ENCODE measurements at places on chromosomes 2 and 18.

GRCh38 chr2:60294901-60295635, 258.4 kb downstream of the BCL11A start:
- DNase-seq = no peak

DNA sequence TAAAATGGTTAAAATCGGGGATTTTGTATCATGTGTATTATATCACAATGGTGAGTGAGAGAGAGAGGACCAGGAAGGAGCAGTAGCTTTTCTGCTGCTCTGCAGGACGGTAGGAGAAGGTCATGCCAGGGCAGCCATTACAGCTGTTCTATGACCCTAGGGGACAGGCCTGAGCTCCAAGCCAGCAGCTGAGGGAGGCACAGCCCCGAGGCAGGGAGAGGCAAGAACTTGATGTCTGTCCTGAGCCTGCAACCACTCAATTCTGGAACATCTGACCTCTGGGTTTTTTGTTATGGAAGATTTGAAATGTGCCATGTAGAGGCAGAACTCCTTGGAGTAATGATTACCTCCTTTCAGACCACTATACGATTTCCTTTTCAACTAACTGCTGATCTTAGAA, 135.8 kb upstream of the SH3BP4 start:
- DNase-seq = no peak

DNA sequence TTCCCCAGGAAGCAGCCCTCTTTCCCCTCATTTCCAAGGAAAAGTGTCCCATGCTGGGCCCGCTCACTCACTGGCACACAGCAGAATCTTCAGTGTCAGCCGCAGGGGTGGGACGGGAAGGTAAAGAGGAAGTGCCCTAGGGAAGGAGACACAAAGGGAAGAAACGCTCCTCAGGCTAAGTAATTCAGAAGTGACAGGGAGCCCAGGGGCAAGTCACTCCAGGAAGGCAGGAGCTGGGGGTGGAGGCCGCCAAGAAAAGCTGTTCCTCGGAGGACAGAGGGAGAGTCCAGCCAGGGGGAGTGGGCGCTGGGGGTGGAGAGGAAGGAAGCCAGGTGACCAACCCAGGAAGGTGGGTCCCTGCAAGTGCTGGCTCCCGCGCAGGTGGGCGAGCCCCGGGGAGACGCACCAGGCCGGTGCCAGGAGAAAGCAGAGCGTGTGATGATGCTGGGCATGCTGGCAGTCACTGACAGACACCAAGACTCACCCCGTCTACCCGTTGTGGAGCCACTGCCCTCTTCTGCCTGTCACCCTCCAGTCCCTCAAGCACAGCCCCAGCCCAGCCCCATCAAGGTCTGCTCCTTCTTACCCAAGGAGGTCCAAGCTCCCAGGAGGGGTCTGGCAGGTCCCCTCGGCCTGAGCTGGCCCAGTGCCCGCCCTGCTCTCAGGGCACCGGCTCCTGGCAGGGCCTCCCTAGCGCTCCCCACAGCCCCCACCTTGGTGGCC, 21.7 kb downstream of the HDAC4 start:
- DNase-seq = no peak

DNA sequence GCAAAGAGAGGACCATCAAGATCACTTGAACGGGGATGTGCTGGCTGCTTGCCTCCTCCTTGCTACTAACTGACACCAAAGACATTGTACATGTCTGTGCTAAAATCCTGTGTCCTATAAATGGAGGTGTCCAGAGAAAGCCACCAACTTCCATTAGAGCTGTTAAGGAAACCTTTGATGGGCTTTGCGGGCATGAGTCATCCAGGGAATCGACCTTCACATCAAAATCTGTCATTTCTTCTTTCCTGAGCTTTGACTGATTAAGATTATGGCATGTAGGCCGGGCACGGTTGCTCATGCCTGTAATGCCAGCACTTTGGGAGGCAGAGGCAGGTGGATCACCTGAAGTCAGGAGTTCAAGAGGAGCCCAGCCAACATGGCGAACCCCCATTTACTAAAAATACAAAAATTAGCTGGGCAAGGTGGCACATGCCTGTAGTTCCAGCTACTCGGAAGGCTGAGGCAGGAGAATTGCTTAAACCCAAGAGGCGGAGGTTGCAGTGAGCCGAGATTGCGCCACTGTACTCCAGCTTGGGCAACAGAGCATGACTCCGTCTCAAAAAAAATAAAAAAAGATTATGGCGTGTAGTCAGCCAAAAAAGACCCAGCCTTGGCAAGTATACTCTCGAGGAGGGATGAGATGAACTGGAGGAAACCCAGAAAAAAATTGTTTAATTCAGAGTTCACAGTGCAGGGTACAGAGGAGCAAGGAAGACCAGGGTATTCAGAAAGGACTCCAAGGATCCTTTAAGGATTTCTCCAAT, 115.8 kb downstream of the CABLES1 start:
- no peak for DNase-seq

GRCh38 chr2:54560146-54560881, 104.2 kb downstream of the SPTBN1 start:
- no peak for DNase-seq

DNA sequence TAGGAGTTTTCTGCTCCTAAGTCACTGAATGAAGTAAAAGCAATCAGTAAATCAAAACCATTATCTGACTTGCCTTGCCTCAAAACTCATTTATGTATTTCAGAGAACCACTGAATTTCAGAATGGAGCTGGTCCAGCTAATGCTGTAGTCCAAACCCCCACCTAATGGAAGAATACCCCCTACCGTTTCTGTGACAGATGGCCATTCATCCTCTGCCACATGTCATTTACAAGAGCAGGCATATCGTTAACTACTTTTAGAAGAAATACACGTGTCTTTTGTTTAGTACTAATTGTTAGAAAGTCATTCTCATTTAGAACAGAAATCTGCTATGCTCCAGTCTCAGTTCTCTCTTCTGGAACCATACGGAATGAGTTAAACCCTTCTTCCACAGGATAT, 12.8 kb upstream of the GALNT5 start:
- no peak for DNase-seq

- DNase-seq = no peak
Measured at GRCh38 chr18:26432651-26433424, 115.5 kb downstream of the KCTD1 start.

DNA sequence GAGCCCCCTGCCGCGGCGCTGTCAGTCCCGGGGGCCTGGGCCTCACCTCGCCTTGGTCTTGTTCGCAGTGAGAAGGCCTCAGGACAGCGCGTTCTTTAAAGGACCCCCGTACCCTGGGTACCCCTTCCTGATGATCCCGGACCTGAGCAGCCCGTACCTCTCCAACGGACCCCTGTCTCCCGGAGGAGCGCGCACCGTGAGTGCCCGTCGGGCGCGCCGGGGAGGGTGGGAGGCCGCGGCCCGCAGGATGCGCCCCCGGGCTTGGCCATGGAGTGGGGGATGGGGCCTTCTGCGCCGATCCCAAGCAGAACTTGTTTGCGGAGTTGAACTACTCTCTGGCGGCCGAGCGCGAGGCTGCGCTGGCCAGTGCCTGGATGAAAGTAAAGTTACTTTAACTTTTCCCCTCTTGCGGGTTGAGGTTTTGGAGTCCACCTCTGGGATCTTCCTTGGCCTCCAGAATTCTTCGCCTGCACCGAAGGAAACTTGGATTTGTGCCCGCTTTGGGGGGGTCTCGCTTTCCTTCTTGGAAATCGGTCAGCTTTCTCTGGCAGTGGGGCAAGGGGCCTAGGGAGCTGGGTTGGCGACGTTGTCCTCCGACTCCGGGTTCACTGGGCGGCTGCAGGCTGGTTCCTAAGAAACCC, 1.2 kb downstream of the TCF7L1 start:
- DNase-seq = no peak

GRCh38 chr18:25233528-25234321, 118.2 kb downstream of the ZNF521 start:
- DNase-seq = no peak

- DNase-seq = no peak
Measured at GRCh38 chr2:196249860-196250259, 78.5 kb upstream of the STK17B start.

- no peak for DNase-seq
Measured at GRCh38 chr2:150526827-150527226, 39.4 kb upstream of the RND3 start.

GRCh38 chr18:70085641-70086040, 119.8 kb downstream of the RTTN start:
- no peak for DNase-seq

- no peak for DNase-seq
Measured at GRCh38 chr2:240201866-240202265, 61.4 kb upstream of the OTOS start.

DNA sequence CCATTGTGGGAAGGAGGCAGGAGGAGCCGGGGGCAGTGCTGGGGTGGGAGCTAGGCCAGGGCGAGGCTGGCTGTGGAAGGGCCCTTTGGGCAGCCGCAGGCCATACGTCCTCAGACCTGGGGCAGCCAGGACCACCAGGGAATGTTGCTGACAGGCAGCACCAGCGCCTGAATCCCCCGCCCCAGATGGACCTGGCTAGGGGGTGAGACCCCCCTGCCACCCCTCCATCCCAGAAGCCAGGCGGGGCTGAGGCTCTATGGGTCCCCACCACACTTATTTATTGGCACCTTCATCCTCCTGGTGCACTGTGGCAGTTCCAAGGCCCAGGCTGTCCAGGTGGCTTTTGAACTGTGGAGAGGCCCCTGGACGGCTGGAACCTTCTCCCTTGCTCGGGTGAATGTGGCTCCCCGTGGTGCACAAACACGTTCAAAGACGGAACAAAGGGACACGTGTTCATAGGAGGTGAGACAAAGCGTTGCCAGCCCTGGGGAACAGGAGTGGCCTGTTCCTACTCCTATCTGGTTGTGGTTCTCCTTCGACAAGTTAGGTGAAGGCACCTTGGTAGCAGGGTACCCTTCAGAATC, 35.1 kb downstream of the RAMP1 start:
- no peak for DNase-seq

GRCh38 chr2:189466656-189467055, 25.4 kb downstream of the WDR75 start:
- DNase-seq = no peak

- no peak for DNase-seq
Measured at GRCh38 chr18:36372903-36373311, 75.4 kb downstream of the FHOD3 start.

- DNase-seq = no peak
Measured at GRCh38 chr2:200443916-200444315, 66.0 kb downstream of the KCTD18 start.

- DNase-seq = no peak
Measured at GRCh38 chr18:3747176-3747973, 297.4 kb downstream of the TGIF1 start.

DNA sequence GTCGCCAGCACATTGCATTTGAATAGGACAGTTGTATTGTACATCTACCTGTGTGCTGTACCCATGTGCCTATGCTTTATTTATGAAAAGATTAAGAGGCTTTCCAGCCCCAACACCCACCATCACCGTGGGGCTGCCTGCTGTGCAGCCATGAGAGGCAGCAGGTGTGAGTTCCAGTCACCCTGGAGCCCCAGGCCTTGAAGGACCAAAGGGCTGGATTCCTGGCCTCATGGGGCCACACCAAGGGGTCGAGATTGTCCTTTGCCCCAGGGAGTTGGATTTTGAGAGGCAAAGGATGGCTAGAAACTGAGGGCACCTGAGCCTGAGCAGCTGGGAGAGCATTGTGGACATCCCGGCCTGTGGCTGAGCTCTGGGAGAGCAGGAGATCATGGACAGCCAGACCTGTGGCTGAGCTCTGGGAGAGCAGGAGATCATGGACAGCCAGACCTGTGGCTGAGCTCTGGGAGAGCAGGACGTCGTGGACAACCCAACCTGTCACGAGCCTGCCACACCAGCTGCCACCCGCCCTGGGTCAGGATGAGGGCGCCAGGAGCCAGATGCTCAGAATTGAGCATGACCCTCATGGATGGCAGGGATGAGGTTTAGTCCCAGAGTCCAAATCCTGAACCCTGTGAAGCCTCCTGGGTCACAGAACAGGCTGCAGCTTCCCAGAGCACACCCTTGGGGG, 182.5 kb upstream of the RAB6C start:
- DNase-seq = no peak

DNA sequence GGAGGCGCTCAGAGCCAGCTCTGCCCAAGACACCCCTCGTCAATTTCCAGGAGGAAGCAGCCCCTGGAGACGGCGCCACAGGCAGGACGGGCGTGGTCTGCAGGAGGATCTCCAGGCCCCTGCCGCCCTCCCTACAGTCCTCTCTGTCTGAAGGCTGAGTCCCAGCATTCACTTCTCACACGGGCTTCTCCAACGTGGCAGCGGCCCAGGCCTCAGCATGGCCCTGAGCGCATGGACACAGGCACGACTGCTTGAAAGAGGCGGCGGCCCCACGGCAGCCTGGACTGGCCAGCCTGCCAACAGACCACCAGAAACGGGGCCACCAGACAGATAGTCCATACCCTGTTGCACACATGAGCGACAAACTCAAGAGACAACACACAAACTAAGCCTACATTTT, 23.3 kb downstream of the SDC1 start:
- no peak for DNase-seq

DNA sequence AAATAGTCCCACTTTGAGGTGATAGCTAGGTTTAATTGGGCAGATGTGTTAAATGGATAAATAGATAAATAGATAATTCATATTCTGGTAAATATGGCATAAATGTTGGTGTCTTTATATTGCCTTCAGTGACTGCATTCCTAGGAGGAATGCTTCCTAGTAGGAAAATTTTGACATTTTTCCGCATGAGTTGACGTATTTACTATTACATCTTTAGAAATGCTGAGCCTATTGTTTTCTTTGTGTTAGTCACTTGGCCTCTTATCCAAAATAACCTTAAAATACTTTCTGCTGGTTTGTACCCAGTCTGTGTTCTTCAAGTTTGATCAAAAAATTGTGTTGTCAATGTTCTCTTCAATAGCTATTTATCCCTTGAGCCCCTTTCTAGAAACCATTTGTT, 495.6 kb upstream of the ZEB2 start:
- DNase-seq = no peak

DNA sequence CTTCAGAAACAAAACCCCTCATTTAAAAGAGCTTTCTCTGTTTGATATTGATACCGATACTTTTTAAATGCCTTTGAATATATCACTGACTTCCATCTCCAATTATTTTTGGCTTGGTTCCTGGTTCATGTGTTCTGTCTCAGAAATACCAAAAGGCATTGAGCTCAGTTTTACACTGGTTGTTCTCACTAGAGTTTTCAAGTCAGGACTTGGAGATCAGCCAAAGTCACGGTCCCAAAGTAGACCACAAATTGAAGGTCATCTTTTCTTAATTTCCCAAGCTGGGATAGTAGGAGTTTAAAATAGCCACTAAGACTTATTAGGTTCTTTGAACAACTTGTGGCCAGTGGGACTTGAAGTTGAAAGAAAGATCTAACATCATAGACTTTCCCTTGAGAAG, 24.2 kb downstream of the DHRS9 start:
- no peak for DNase-seq

GRCh38 chr2:238127165-238128060, 11.1 kb upstream of the KLHL30 start:
- DNase-seq = no peak

Data from activated T-cell treated with anti-CD3 and anti-CD28 coated beads for 1 hour (primary cell).